Activated naive CD4-positive, alpha-beta T cell (primary cell): ENCODE measurements at places on chromosomes 4 and X.

DNA sequence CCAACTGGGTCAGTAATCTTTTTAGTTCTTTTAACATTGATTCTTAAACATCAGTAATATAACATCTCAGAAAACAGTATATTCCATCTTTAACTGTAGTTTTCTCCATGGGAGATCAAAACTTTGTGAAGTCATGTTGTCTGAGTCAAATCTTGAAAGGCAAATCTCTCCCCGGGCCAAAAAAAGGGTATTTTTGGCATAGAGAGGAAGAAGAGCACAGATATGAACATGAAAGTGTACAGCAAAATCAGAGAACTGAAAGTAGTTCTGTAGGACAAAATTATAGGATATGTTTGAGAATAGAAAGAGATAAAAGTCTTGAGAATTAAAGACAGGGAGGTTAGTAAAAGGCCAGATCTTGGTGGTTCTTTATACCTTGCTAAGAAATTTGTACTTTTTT is 176.4 kb upstream of the GYPA start:
- no peak for DNase-seq

- DNase-seq: no peak
These were observed 67.0 kb downstream of the SLC7A11 start for GRCh38 chr4:138174981-138175794.

GRCh38 chrX:16177260-16177659 is 10.0 kb downstream of the MAGEB17 start:
- no peak for DNase-seq

- DNase-seq: no peak
These were observed 135.5 kb downstream of the PJA1 start for GRCh38 chrX:69029771-69030170.

DNA sequence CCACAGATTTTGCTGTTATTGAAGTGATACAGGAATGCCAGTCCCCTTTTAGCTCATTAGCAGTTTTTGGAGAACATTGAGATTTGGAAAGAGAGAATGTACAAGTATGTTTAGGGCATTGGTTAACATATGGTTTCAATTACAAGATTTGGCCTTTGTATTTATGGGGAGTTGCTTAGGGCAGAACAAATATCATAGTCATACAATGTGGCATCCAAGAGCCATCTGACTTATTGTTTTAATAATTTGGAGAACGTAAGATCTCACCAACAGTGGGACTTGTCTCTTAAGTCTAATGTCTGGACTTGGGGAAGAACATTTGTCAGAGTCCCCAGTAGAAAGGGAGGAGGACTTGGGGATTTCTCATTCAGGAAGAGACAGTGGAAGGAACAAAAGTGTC is 166.1 kb downstream of the STK32B start:
- DNase-seq: no peak

- DNase-seq: no peak
These were observed 442.7 kb downstream of the RAPGEF2 start for GRCh38 chr4:159545556-159545955.

DNA sequence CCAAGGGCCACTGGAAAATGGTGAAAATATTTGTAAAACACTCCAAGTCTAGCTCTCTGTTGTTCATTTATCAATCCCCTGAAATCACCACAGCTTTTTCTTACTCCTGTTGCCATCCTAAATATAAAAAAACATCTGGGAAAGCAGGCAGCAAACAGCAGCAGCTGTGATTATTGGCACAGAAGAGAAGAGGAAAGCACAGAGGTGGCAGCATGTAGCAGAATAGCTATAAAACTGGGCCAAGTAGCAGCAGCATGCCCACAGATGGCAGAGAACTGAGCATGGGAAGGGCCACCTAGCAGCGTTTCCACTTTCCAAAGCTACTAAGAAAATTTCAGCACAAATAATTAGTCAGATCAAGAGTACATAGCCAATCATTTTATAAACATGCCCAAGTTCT is 307.2 kb downstream of the SLC7A11 start:
- no peak for DNase-seq

- no peak for DNase-seq
These were observed 538 bp upstream of the CYTL1 start for GRCh38 chr4:5019796-5020195.

- DNase-seq: no peak
These were observed 197.2 kb upstream of the NPY2R start for GRCh38 chr4:155011163-155011780.

GRCh38 chrX:13029887-13030771 is 14.3 kb downstream of the FAM9C start:
- DNase-seq: no peak

- no peak for DNase-seq
These were observed 17.2 kb upstream of the DCK start for GRCh38 chr4:70976252-70976651.

DNA sequence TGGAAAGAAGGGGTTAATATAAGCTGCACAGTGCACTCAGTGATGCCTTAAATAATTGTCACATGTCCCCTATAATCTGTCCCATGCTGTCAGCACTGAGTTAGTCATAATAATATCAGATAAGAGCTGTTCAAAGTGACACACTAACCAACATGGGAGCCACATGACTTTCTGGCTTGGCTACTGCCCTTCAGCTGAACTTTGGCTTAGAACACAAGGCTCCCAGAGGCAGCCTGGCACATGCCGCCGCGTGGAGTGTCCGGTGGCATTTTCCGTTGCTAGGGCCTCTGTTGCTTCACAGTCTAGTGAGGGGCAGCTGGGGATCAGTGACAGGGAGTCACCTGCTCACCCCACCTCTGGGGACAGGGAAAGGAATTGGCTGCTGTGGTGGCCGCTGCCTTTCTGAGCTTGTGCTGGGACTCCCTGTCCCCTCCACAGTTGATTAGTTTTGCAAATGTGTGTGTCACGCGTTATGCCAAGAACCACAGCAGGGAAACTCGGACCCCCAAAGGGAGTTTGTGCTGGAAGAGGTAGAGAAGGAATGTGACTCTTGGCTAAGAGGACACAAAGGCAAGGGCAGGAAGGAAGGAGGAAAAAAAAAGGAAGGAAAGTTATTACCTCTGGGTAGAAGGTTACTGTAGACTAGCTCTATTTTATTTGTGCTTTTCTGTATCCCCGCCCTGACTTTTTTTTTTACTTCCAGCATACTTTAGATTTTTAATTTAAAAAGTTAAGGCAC is 41.1 kb upstream of the PPARGC1A start:
- no peak for DNase-seq

GRCh38 chr4:44162538-44163270 is 285.9 kb downstream of the KCTD8 start:
- no peak for DNase-seq

DNA sequence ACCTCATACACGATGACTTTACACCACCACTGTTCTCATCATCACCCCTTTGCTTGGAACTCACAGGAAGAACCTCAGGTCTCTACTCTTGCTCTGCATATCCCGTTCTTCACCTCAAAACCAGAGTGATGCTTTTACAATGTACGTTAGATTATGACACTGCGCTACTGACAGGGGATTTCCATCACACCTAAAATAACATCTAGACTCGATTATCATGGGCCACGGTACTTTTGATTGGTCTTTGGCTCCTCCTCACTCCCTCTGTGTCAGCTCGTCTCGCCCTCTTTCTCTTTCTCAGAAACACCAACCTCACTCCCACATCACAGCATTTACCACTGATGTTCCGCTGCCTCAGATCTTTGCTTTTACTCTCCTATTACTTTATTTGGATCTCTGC is 172.4 kb downstream of the TLL1 start:
- DNase-seq: no peak

- peak; percentile 78 for DNase-seq
These were observed at the start of gene ANKRD17 for GRCh38 chr4:73258686-73259570. Gene ANKRD17, minus strand, starts transcription at chr4:73258798. Its CDS starts 130 bp downstream, at chr4:73258668.

DNA sequence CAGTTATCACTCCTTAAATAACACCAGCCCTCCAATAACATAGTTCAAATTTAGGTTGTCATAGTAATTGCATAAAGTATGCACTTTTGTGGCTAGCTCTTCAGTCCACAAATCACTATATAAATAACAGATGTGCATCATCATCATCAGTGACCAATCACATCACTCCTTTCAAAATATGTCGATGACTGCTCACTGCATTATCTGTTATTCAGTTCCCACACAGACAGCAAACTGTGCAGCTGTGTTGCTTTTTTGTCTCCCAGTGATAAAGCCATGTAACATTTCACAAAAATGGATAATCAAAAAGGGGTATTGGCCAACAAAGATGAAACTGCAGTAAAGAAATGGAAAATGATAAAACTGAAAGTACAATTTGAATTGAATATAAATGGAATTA is 205.4 kb downstream of the DCLK2 start:
- DNase-seq: no peak

GRCh38 chrX:20352504-20352903 is 85.8 kb upstream of the RPS6KA3 start:
- no peak for DNase-seq

DNA sequence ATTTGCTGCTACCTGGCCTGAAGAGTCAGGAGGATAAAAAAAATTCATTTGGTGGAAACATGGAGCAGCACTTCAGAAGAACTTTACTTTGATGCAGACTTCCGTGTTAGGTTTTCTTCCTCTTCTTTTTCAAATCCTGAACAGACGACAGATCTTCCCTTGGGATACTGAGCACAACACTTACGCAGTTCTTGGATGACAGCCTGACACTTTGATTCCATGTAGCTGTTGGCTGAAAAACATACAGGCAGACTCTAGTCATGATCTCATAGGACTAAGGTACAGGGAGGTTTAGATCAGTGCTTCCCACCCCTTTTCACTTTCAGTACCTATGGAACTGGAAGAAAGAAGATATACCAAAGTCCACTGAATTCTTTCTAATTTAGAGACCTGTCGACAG is 9.2 kb downstream of the CMC4 start:
- no peak for DNase-seq

- DNase-seq: no peak
These were observed 460.3 kb downstream of the ZIC3 start for GRCh38 chrX:138026211-138026610.

- no peak for DNase-seq
These were observed 250.4 kb upstream of the JADE1 start for GRCh38 chr4:128558896-128559679.

GRCh38 chrX:16931371-16931770 is 15.1 kb upstream of the REPS2 start:
- no peak for DNase-seq

DNA sequence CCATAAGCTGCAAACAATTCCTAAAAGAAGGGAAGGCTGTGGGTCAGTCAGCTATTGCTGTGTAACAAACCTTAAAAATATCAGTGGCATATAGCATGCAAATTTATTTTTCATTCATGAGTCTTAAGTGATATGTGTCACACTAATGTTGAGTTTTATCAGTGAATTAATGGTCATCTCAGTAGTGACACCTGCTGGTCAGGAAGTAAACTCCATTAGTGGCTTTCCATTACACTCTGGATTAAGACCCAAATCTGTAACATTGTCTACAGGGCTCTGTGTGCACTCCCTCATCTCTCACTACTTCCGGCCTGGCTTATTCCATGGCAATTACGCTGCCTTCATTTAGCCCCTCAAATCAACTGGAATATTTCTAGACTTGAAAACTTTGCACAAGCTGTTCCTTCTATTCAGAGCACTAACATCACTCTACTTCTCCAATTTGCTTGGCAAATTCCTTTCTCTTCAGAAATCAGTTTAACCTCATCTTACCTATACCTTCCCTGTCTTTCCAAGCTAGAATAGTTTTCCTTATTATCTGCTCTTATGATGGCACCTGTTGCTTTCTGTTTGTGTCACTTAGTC is 217.3 kb upstream of the TAPT1 start:
- DNase-seq: no peak

GRCh38 chr4:5881340-5881739 is 11.5 kb downstream of the CRMP1 start:
- no peak for DNase-seq

GRCh38 chr4:992297-993110 is 700 bp downstream of the SLC26A1 start:
- DNase-seq: no peak

GRCh38 chr4:16770710-16771285 is 127.6 kb downstream of the LDB2 start:
- DNase-seq: no peak

- DNase-seq: no peak
These were observed 1364.4 kb downstream of the STIM2 start for GRCh38 chr4:28225050-28225449.

DNA sequence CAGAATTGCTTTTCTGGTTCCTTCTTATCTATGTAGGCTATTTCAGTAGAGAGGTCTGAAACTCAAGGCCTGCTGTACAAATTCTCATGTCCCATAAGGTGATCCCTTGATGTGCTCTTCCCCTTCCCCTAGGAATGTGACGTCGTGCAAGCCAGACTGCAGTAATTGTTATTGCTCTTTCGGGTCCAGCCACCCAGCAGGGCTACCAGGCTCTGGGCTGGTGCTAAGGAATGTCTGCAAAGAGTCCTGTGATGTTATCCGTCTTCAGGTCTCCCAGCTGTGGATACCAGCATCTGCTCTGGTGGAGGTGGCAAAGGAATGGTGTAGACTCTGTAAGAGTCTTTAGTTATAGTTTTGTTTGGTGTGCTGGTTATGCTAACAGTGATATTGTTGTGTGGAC is 378.7 kb downstream of the C4orf33 start:
- no peak for DNase-seq

GRCh38 chrX:110216027-110216426 is 101.9 kb downstream of the AMMECR1 start:
- no peak for DNase-seq

DNA sequence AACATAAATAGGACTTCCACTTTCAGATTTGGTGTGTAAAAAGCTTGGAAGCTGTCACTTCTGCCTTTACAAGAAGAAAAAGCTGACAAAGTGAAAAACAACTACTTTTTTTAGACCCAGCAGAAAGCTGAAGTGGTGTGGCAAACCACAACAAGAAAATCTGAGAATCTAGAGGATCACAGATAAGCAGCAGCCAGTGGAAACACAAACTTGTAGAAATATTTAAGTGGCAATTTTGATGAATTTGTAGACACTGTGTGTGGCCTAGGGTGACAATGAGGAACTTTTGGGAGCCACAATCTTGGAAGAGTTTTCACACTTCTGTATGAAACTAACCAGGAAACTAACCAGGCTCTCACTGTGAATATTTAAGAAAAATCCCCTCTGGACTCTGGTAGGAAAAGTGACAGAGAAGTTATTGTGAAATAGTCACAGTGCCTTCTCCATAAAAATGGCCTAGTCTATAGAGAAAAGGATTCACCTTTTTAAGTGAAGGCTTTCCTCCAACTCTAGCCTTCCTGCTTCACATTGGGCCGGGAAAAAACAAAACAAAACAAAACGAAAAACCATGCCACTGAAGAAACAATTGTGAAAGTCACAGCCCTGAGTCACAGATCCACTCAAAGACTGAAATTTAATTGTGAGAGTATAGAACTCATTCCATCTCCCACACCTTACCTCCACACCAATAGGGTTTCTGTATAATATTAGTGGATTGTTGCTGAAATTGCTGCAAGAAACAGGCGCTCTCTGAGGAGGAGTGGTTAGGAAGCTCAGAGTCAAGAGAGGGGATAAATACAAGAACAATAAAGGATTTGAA is 26.7 kb upstream of the GUCY1A1 start:
- DNase-seq: no peak

DNA sequence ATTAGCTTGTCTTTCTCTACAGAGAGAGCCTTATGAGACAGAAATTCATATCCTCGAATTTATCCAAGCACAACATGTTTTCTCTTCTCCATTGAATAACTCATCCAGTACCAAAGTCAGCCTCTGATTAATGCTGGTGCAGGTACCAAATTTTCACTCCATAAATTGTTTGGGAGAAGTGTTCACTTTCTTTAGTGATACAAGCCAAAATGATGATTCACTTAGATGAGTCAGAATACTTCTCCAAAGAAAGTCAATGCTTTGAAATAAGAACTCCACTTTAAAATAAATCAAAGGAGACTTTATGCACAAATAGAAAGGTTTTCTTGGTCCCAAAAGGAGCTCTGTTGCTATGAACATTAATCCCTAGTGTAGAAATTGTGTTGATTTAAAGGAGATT is 60.2 kb downstream of the MAOB start:
- no peak for DNase-seq

- no peak for DNase-seq
These were observed 114.4 kb downstream of the GLRA3 start for GRCh38 chr4:174714393-174715211.
